AG10803 (cell line): ENCODE measurements at places on chromosomes 7 and 10.

DNA sequence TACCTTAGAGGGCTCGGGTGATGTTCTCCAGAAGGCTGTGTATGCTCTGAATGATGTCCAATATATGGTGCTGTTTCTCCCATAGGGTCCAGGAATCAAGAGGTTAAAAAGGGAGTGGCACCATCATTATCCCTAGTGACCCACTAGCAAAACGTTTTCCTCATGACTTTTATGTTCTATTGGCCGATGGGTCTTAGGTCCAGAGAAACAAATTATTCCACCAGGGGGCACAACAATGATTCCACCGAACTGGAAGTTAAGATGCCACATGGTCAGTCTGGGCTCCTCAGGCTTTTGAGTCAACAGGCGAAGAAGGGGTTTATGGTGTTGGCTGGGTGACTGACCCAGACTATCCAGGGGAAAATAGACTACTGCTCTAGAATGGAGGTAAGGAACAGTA is 256.1 kb downstream of the COBL start:
- DNase-seq = no peak

DNA sequence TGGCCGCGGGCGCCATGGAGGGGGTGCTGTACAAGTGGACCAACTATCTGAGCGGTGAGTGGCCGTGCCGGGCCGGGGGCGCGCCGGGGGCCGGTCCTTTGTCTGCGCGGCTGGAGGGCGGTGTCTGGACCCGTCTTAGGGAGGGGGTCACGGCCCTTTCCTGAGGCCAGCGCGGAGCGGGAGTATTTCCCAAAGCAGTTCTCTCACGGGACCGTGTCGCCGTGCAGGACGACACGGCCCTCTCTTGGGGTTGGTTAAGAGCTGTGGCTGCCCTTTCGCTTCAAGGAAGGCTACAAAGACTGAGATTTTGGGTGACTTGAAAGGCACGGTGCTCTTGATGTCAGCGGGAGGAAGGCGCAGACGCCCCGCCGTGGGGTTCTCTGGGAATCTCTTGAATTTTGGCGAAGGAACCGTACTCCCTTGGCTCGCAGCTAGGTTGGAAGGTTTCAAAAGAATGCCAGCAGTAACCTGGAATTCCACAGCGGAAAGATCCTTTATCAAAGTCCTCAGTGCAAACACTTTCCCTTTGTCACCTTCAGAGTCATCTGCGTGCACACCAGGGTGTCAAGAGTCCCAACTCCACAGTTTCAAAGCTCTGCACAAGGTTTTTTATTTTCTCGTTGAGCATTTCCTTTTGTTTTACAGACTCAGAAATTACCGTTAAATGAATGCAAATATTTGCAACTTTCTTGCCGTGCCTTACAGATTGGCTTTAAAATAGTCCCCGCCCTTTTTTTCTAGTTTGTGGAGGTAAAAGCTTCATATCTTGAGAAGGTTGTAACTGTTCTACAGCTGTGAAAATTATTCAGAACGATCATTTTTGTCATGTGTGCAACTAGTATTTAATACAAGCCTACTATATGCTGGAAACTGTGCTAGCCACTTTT is 780 bp downstream of the PLEKHA8 start:
- DNase-seq = peak; percentile 44

GRCh38 chr10:69443354-69443753 is 7.9 kb upstream of the TSPAN15 start:
- no peak for DNase-seq

GRCh38 chr10:132506711-132507408 is 30.7 kb upstream of the INPP5A start:
- DNase-seq = peak; percentile 89

- DNase-seq = peak; percentile 62
Observed at GRCh38 chr7:42876182-42877068, 35.4 kb downstream of the C7orf25 start.

GRCh38 chr7:36707898-36708297 is 16.4 kb downstream of the AOAH start:
- DNase-seq = no peak
